NCI-H1436 treated with DMSO at 0.1 percent for 48 hours (cell line): ENCODE measurements at places on chromosomes 12 and 14.
A peak's percentile ranks its signal among the peaks of the same experiment; 100 is the strongest.

DNA sequence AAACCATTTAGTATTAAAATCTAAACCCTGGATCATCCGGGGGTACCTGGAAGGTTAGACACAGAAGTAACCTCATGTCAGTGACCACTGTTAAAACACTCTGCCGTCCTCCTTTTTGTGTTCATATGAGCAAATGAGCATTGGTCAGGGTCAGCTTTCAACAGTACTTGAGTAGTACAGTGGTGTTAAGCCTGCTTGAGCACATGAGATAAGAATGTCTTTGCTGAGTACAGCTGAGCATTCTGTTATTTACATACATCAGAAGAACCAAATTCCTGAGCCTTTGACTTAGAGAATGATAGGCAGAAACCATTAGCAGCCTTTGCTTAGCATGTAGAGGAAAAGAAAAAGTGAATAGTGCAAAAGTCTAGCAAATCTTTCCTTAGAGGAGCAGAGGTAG, 38.6 kb upstream of the LRTM2 start:
- no peak for DNase-seq

DNA sequence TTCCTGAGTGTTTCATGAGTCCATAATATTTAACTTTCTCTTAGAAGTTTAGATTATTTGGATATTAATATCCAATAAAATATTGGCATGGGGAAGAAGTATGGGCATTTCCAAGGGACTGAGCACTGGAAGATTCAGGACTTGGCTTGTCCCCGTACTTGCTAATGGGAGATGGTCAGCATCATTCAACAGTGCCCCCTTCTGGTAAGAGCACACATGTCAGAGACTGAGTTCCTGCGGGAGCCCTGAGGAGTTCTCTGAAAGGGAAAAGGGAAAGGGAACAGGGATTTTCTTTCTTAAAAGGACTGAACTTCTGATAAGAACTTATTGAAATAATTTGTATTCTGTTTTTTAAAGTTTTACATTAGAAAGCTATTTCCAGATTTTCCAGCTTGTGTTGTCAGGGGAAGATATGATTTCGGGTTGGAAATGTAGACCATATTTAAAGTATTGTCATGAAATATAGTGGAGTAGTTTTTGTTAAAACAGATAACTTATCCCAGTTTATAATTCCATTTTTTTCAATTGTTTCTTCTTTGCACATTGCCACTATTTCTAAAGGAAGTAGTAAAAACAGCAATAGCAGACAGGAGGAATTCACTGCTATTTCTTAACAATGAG, 59.8 kb upstream of the C12orf71 start:
- no peak for DNase-seq

GRCh38 chr12:39638178-39638577, 18.6 kb upstream of the ABCD2 start:
- no peak for DNase-seq

DNA sequence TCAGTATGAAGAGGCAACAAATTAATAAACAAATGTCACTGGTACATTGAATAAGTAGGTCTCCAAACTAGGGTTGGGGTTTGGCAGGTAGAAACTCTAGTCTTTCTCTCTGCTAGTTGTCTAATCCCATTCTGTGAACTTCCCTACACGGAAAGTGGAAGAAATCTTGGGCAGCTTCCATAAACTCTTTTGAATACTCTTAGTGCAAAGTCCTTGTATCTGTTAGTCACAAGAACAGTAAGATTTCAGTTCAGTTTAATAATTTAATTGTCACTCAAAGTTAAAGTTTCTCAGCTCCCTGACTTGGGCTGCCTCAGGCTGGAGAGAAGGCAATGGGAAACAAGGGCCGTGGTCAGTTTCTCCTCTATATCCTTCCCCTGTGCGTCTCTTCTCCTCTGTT, 135.4 kb upstream of the MDM1 start:
- no peak for DNase-seq

- no peak for DNase-seq
Observed at GRCh38 chr12:123723011-123723410, 10.9 kb downstream of the ATP6V0A2 start.

DNA sequence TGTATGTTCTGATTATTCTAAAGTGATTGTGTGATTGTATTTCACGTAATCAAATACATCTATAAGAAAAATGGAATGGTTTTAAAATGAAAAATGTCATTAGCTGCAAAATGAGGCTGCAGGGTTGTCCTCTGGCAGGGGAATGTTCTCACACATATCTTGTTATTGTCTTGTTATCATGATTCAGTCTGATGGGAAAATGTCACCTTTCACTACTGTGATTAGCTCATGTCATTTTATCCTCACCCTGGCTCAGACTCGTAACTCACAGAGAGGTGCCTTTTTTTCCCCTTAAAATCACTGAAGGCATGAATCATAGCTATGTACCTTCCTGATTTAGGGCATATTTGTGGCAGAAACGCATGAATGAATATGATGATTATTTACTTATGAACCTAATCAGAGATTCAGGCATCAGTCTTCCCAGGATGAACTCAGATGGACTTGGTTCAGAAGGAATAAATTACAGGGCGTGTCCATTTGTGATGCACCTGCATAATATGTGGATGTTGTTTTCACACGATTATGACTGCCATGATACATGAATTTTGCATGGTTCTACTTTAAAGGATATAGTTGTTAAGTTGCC, 1339.2 kb downstream of the AACS start:
- no peak for DNase-seq

DNA sequence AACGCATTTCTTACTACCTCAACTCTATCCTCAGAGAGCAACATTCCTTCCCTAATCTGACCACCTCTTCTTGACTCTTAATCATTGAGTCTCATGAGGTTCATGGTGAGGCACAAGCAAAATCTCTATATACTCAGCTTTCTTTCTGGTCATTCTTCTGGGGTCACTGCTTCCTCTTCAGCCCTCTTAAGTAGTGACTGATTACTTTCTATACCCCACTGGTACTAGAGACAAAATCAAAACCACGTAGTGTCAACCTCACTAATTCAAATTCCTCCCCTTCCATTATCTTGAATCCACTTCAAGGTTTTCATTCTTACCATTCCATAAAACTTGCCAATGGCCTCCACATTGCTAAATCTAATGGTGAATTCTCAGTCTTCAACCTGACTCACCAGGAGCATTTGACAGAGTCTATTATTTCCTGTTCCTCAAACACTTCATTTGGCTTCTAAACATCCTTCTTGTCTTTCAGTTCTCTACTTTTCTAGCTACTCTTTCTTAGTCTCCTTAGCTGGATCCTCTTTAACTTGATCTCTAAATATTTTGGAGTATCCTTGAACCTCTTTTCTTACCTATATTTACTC, 6.8 kb downstream of the WDHD1 start:
- DNase-seq = no peak

DNA sequence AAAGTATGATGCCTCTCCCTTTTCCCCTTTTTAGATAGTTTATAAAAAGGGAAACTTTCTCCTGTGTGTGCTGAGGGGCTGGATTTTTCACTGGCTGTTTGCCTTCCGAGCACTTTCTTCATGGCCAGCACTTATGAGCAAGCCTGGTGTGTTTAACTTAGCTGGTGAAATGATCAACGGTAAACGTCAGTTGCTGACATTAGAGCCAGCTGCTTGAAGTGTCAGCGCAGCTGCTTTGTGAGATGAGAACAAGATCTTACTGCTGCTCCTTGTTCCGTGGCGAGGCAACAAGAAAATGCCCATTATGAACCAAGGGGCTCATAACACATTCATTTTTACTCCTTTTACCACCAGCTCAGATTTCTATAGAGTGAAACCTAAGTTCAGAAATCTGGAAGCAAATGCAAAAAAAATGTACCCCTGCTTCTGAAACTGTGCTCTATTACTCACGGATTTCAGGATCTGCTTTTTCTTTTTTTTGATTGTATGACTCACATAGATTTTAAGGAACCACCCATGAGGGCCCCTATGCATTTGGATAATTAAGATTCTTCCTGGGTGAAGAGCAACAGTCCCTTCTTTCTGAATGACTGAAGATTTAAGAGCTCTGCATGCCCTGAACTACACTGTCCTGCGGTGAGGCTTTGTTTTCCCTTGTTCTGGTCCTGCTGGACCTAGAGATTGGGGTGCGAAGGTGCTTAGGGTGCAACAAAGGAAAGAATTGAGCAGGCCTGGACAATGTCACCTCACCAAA, 74.3 kb upstream of the CPM start:
- peak; percentile 57 for DNase-seq

DNA sequence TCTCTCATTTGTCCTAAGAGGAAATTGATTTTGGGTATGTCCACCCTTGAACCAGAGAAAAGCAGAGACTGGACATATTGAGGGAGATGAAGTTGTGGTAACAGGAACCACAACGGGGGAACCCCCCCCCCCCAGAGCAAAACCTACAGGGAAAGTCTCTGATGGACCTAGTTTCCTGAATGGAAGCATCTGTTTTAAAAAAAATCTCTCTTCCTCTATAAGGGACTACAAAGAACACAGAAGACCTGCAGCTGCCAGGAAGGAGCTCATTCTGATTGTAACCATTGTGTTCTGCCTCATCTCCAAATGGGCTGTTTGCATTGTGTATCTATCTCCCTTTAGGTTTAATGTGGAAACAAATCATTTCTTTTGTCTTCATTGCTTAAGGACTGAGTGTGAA, 13.4 kb downstream of the C1S start:
- no peak for DNase-seq

- DNase-seq = no peak
Observed at GRCh38 chr12:115001571-115002180, 317.7 kb upstream of the TBX3 start.

- no peak for DNase-seq
Observed at GRCh38 chr12:101694297-101694848, 3.1 kb upstream of the CHPT1 start.
